Fibroblast of upper back skin (primary cell): ENCODE measurements at places on chromosomes 1 and 21.

DNA sequence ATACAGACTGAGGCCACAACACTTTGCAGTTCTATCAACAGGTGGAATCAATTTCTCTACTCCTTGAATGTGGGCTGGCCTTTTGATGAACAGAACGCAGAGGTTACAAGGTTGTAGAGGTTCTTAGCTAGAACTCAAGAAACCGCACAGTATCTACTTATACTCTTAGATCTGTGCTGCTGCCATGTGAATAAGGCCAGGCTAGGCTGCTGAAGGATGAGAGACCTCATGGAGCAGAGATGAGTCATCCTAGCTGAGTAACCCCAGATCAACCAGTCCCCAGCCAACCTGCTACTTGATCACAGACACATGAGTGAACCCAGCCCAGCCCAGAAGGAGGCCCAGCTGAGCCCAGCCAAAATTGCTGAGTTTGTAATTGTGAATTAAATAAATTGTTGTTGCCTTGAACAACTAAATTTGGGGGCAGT, 35.3 kb upstream of the BCAR3 start:
- DNase-seq = no peak

- DNase-seq = no peak
Observed at GRCh38 chr1:204267191-204267601, 53.4 kb upstream of the GOLT1A start.

GRCh38 chr1:26829184-26829911, 2.9 kb downstream of the ZDHHC18 start:
- no peak for DNase-seq

DNA sequence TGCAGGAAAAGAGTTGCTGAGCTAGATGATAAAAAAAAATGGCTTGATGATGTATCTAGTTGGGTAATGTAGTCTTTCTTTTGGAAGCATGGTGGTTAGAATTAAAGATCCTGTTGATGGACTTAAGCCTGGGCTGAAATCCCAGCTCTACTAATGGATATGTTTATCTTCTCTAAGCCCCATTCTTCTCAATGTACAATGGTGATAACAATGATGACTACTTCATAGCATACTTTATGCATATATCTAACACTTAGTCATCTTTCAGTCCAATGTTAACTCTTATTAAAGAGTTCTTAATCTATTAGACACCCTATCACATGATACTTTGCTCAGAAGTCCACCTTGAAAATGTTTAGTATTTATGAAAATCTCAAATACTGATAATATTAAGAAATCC, 189.5 kb downstream of the PLA2G4A start:
- DNase-seq = no peak

- no peak for DNase-seq
Observed at GRCh38 chr1:116457946-116458604, 85.0 kb downstream of the ATP1A1 start.
